ENCODE measurements at places on chromosomes 16 and 17. TPM values are rescaled to one million over a fixed set of nuclear protein-coding genes. Genes with fewer than 3 reads are reported as not detected.
A peak's percentile ranks its signal among the peaks of the same experiment; 100 is the strongest.

CBFA2T3 gene
- 126 TPM for total RNA-seq

DNA sequence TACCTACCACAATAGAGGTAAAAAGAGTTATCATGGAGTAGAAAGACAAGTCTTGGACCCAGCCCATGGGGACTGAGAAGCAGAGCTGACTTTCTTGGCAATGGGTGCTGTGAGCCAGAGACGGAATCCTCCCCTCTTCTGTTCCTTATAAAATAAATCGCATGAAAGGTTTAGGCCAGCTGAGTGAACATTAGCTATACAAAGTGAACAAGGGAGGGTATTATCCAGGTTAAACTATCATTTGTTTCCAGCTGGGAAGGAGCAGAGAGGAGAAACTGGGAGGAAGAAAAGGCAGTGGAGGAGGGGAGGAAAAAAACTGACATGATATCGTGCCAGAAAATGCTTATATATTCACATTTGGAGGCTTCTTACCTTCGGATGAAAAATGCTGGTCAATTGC lies 13.3 kb upstream of the PAFAH1B1 start:
- H3K27ac ChIP-seq = no peak overlapping the region
- no peaks in the 10 kb centered on the region for H3K27me3 ChIP-seq
- DNase-seq = no peak
- no peak overlapping the region for H3K4me3 ChIP-seq

CA7 gene
- total RNA-seq = 0.64 TPM

DNA sequence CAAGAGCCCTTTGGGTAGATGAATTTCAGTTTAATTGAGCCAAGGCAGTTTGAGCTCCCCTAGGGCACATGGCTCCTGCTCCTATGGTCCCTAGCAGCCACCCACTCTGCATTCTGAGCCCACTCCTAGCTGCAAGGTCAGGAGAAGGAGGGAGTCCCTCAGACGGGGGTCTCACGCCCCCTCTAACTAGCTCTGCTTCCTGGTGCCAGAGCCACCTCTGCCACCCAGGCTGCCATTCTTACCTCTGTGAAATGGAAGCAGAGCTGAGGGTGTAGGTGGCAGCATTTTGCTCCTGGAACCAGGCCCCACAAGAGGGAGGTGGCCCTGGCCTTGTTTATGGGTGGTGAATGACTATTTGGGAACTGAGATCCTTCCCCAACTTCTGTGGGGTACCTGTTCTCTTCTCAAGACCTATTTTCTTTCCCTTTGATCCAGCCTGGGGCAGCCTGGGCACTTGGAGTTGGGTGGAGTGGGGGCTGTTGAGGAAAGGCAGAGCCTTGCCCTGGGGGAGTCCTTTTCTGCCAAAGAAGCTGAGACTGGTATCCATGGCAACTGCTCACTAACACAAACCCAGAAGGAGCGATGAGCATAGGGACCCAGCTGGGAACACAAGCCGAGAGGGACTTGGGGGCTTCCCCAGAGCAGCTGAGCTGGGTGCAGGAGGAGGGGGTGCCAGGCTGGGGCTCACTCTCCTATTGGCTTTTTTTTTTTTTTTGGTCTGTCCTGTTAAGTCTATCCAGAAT lies 4.8 kb downstream of the SPNS2 start:
- no peak for DNase-seq
- H3K27me3 ChIP-seq = peaks cover 11% of the 10 kb centered on the region
- peak overlapping the region; percentile 74 for H3K4me3 ChIP-seq
- H3K4me1 ChIP-seq = peaks cover 31% of the 10 kb centered on the region
- H3K27ac ChIP-seq = no peak overlapping the region

PFN1 gene
- 356 TPM for total RNA-seq

GRCh38 chr16:8864480-8865110 lies 4.2 kb downstream of the CARHSP1 start:
- no peaks in the 10 kb centered on the region for H3K36me3 ChIP-seq
- no peak for DNase-seq
- peak overlapping the region; percentile 77 for H3K27ac ChIP-seq
- peak overlapping the region; percentile 75 for H3K4me3 ChIP-seq
- H3K4me1 ChIP-seq = peaks cover 36% of the 10 kb centered on the region

CD300LB gene
- not detected for total RNA-seq

- H3K27ac ChIP-seq = no peak overlapping the region
- H3K27me3 ChIP-seq = peaks cover 6% of the 10 kb centered on the region
- peaks cover 4% of the 10 kb centered on the region for H3K36me3 ChIP-seq
- DNase-seq = no peak
- no peak overlapping the region for H3K4me3 ChIP-seq
These were observed 5.5 kb upstream of the TGFB1I1 start for GRCh38 chr16:31466381-31466841.

All from glutamatergic neuron (in vitro differentiated cells).